ENCODE measurements at places on chromosomes 1 and 21. TPM values are rescaled to one million over a fixed set of nuclear protein-coding genes. Genes with fewer than 3 reads are reported as not detected.

DNA sequence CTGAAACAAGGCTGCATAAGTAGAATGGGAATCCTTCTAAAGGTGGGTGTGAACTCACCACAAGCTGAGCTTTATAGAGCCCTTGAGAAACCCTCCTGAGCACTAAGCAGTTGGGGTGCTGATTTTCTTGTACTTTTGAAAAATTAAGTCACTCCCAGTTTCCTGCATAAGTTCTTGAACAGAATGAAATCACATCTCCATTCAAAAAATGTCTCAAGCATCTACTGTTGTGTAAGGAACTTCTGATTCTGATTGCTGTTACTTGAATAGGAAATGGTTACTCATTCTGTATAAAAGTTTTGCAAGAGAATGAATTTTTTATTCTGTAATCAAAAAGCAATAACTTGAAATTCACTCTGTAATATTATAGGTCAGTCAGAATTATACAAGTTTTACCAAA lies 50.8 kb upstream of the WNT2B start:
- DNase-seq = no peak

DNA sequence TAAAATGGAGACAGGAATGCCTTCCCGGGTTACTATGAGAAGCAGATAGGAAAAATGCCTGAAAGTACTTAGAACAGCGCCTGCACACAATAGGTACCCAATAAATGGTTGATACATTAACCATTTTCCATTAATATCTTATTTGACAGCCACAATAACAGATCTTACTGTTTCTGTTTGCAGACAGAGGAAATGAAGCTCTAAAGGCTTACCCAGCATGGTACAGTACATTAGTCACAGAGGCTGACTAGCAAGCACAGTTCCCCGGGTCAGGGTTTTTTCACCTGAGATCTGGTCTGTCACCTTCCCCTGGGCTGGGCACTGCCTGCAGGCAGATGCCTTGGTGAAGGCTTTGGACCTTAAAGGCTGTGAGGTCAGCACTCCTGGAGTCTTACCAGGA lies 2.9 kb downstream of the TRIM63 start:
- DNase-seq = no peak

GRCh38 chr1:240820816-240821215 lies 208.9 kb upstream of the GREM2 start:
- no peak for DNase-seq

- peak; percentile 68 for DNase-seq
Observed at GRCh38 chr1:23657659-23658275, 33.8 kb upstream of the RPL11 start.

GRCh38 chr21:34817821-34818661 lies 149.2 kb downstream of the CLIC6 start:
- DNase-seq = no peak

Gene TMED5
- 37.1 TPM for total RNA-seq

DNA sequence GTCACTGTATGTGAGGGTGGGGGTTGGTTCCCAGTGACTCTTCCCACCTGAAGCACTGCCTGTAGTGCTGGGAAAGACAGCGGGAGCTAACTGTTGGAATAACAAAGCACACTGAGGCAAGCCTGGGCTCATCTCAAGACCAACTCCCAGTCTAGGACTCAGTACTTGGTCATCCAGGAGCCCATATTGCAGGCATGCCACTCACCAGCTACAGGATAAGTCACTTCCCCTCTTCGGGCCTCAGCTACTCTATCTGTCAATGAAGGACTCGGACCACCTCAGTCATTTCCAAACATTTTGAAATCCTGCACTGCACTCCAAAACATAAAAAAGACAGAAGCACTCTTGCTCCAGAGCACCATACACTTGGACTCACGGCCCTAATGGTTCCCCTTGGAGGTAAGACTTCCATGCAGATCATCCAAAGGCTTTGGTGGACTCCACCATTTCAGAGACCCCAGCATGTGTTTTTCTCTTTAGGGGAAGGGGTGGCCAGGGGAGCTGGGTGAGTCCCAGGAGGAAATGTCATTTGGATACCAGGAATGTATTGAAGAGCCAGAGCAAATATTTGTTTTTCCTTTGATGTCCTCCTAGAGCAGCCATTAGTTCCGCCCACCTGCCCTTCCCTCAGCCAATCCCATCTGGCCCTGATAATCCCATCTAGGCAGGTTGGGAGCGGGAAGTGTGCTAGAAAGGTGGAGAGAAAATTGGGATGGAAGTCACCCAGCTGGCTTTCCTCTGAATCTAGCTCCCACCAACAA lies 3.1 kb downstream of the NUAK2 start:
- DNase-seq = no peak

- no peak for DNase-seq
Observed at GRCh38 chr1:217419194-217419551, 211.7 kb downstream of the GPATCH2 start.

DNA sequence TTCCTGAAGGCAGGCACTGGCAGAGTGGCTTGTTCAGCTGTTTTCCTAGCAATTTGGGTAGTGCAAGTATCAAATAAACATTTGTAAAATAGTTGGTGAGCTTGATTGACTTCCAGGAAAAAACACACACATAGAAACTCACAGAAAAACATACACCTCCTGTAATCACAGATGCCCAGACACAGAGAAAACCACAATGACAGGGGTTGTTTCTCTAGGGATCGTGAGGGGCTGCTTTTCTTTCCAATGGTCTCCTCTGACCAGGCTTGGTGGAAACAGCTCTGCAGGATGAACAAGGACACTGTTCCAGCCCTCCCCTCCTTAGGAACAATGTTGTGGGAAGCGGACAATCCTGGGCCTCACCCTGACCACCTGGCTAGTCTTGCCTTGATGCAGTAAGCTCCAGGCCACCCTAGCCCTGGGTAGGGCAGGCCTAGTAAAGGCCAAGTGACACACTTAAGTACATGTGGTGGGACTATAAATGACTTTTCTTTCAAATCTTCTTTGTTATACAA lies 142.5 kb upstream of the HMGB4 start:
- DNase-seq = no peak

GRCh38 chr21:42407476-42407875 lies 3.8 kb downstream of the UBASH3A start:
- DNase-seq = no peak

Data from ovary (tissue), 10 donors.